Fibroblast of mammary gland (primary cell): ENCODE measurements at places on chromosomes 2 and 18.

DNA sequence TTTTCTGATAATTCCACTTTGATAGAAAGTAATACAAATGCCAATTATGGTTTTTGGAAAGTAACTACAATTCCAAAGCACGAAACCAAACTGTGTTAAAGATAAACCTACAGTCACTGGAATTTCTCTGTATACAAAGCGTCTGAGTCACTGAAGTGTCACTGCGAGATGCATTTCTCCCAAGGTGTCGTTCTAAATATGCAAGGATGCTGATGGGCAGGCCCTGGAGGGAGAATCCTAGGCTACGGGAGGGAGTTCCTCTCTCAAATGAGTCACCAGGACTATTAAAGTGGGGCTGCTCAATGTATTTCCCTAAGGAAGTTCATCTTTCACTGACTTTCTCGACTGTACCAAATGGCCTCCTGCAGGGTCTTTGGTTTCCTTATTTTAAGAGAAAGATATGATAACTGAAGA is 163.8 kb upstream of the STK17B start:
- peak; percentile 74 for DNase-seq

DNA sequence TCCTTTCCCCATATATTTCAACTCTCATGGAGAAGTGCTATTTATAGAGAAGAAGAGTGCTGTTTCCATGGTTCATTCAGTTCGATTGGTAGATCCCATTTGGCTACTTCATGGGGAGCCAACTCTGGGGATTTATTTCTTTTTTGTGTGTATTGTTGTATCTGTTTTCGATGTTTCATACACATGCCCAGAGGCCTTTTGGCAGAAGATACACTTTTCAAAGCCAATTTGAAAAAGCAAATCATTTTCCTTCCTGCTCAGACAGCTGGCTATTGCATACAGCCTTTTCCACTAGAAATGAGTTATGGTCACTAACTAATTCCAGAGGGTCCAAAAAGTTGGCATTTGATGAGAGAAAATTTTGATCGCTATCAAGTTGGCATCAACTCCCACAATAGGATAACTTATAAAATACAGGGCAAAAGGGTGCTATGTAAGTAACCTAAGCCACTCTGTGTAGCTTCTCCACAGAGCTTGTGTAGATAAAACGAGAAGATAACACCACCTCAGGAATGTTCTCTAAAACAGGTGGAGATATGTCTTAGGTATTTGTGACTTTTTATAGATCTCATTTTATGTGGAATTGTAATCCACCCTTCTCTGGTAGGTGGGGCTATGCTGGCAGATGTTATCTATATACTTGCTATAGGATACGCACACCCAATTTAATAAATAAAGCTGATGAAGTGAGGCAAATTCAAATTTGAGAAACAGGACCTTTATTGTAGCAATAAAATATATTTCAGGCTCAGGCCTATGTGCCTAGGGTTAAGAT is 798.5 kb downstream of the SATB2 start:
- DNase-seq: no peak

DNA sequence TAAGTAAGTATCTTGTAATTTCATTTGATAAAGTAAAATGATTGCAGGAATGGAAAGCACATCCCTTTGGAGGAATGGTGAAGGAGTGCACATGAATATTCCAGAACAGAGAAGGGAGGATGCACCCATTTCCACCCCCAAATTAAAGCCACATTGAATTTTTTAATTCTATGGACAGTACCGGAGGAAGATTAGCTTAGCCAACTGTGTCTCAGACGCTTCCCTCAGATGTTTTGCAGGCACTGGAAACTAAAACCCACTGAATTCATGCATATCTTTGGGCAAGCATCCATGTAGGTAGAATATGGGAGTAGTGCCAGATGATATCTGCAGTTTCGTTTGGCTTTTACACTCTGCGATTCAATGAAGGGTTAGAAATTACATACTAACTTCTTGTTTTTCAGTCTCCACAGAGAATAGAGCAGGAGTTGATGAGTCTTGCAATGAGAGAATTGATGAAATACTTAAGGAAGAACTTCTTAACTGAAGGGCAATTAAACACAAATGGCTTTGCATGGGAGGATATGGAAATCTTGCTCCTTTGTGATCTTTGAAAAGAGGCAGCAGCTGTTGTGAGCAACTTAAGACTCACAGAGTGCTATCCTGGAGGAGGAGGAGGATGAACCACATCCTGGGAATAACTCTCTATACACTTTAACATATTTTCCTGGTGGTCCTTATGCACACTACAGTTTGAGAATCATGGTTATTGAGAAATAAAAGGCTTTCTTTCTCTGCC is 71.7 kb upstream of the MYO3B start:
- DNase-seq: no peak

DNA sequence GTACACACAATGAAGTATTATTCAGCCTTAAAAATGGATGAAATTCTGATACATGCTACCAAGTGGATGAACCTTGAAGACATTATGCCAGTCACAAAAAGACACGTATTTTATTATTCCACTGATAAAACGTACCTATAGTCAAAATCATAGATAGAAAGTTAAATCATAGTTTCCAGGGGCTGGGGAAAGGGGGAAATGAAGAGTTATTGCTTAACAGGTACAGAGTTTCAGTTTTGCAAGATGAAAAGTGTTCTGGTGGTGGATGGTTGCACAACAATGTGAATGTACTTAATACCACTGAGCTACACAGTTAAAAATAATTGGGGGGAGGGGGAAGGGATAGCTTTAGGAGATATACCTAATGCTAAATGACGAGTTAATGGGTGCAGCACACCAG is 279.0 kb upstream of the STON1 start:
- DNase-seq: peak; percentile 58

GRCh38 chr2:226772389-226773179 is 27.0 kb downstream of the IRS1 start:
- no peak for DNase-seq

GRCh38 chr2:189178054-189178453 is 1.5 kb downstream of the COL5A2 start:
- peak; percentile 59 for DNase-seq
